ENCODE measurements at places on chromosomes 11 and 22.

GRCh38 chr11:93890391-93891051, 40.1 kb upstream of the VSTM5 start:
- DNase-seq: no peak

GRCh38 chr22:48397531-48398180, 1430.0 kb downstream of the BRD1 start:
- DNase-seq: no peak

- peak; percentile 46 for DNase-seq
These were observed 42.0 kb downstream of the FAM83F start for GRCh38 chr22:40036591-40037225.

DNA sequence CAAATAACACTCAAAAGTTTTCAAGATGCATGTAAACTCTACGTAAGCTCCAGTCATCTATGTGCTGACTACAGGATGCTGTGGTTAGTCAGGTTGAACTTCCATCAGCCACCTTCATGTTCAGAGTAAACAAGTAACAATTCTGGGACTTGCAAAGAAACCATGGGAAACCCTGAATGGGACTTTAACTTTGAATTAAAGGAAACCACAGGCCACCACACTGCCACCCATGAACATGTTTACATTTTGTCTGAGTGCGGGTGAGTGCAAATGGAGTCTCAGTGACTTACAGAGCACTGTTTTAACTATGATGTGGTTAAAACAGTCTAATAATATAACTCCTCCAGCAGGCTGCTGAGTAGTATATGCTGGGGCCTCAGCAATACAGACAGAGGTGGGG, 12.9 kb upstream of the SYTL2 start:
- DNase-seq: peak; percentile 95

DNA sequence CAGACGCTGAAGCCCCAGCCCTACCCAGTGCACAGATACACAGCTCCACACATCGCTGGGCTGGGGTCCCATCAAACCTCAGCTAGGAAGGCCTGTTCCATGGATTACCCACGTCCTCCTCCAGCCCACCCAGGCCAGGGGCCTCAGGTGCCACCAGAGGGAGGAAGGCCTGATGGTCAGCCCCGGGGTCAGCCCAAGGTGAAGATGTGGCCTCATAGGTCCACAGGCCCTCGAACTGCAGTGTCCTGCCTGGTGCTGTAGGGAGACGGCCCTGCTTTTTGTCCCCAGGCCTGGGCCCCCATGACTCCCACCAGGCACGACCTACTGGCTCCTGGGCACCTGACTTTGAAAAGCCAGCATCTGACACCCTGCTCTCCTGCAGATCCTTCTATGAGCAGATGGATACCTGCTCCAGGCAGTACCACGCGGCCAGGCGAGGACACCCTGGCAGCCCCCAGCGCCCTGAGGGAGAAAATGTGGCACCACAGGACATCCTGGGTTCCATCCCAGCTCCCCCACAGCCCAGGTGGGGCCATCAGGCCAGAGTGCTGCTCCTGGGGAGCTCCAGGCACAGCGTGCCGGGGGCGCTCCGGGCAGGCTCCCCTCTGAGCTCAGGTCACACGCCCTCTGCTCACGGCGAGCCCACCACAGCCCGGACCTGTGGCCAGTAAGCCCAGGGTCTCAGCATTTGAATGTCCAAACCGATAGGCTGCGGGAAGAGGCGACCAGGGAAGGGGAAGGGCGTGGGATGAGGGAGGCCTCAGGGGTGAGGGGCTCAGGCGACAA, 15.8 kb upstream of the MOB2 start:
- no peak for DNase-seq

DNA sequence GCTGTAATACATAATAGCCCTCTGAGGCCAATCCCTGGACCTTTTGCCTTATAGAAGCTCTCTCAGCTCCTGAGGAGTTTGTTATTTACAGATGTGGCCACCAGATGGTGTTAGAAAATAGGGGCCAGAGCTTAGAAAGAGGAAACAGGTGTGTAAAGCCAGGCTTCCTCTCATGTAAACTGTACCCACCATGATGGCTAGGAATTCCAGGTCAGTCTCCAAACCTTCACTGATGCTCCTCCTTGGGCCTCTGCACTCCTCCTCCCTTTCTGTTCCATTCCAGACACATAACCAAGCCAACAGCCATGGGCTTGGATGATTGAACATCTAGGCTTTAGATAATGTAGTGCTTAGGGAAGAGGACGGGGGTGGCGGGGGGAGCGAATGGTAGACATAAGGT, 39.7 kb downstream of the USP35 start:
- DNase-seq: no peak

DNA sequence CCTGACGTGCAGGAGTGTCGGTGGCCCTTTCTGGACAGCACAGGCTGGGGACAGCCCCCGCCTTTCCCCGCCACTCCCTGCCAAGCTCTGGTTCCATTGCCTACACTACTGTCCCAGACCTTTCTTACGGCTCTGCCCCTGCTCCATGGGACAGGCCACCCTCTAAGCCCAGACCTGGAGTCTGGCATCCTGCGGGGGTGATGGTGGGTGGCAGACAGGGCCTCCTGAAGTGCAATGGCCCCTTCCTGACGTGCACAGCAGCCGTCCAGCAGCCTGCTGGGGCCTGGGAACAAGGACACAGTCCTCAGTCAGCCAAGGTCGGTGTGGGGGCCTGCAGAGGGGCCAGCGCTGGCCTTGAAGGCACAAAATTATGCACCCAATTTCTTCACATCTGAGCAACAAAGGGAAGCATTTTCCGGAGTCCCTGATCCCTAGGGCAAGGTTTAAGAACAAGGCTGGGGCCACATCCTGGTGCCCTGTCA, 79.7 kb upstream of the KCNQ1OT1 start:
- no peak for DNase-seq

DNA sequence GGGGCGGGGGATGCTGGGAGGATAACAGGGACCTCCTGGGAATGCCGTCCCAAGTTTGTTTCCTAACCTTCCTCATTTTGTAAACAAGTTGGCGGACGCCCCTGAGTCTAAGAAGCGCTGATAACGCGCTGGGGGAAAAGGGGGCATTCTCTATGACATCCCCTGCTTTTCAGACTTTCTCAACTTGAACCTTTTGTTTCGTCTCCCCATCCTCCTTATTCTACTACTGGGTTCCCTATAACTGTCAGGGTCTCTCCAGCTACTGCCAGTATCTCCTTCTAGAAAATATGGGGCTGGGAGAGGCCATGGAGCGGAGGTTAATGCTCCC, 654 bp downstream of the TMEM86A start:
- DNase-seq: no peak

GRCh38 chr11:110832539-110832938, 120.3 kb upstream of the ARHGAP20 start:
- no peak for DNase-seq

DNA sequence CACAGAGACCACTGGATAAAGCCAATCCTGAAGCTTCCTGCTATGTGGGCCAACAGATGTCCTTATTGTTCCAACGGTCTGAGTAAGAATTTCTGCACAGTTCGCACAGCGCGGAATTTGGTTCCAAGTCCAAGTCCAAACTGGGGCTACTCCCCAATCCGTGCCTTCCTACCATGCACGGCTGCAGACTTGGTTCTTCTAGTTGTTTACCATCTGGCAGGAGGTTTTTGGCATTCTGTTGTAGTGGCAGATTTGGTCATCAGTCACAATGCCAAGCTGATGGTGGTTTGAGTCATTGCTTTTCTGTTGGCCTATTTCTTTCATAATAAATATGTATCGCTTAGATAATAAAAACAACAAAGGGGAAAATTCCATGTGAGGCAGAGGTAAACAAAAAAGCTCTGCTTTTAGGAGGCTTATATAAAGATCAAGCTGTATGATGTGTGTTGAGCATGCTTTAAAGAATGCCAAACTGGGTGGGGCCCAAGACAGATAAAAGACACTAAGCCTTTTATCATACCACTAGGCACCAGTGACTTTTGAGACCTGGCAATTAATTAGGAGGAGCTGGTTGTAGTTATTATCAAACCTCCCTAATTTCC, 52.5 kb upstream of the SYN3 start:
- no peak for DNase-seq
